Activated CD4-positive, alpha-beta T cell treated with anti-CD3 and anti-CD28 coated beads for 4 hours (primary cell): ENCODE measurements at places on chromosomes 6 and 20.
A peak's percentile ranks its signal among the peaks of the same experiment; 100 is the strongest.

- DNase-seq = no peak
These were observed 78.8 kb downstream of the TAF4 start for GRCh38 chr20:61986762-61987321.

DNA sequence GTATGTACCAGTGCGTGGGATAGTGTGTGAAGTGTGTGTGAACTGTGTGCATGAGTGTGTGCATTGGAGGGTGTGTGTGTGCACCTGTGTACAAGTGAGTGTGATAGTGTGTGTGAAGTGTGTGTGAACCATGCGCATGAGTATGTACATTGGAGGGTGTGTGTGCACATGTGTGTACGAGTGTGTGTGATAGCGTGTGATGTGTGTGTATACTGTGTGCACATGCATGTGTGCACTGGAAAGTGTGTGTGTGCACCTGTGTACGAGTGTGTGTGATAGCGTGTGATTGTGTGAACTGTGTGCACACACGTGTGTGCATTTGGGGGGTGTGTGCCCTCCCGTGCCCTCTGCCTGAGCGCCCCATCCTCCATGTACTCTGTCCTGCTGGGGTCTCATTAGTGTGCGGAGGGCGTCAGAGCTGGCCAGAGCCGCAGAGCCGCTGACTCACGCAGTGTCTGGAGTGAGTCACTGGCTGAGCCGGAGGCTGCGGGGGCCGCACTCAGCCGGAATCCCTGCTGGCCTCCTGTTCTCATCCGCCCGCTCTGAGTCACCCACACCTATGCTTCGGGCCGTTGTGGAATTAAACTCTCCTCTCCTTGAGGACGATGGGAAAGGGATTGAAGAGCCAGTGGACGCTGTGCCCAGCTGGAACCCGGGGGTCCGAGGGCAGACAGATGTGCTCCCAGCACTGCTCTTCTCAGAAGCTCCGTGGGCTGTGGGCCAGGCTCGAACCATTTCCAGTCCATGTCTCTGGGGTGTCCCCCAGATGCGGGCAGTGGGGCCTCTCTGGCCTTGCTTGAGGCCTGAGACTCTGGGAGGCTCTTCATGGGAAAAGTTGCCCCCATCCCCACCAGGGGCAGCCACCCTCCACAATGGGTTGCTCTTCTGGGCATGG, 27.3 kb upstream of the STX16 start:
- DNase-seq = no peak

DNA sequence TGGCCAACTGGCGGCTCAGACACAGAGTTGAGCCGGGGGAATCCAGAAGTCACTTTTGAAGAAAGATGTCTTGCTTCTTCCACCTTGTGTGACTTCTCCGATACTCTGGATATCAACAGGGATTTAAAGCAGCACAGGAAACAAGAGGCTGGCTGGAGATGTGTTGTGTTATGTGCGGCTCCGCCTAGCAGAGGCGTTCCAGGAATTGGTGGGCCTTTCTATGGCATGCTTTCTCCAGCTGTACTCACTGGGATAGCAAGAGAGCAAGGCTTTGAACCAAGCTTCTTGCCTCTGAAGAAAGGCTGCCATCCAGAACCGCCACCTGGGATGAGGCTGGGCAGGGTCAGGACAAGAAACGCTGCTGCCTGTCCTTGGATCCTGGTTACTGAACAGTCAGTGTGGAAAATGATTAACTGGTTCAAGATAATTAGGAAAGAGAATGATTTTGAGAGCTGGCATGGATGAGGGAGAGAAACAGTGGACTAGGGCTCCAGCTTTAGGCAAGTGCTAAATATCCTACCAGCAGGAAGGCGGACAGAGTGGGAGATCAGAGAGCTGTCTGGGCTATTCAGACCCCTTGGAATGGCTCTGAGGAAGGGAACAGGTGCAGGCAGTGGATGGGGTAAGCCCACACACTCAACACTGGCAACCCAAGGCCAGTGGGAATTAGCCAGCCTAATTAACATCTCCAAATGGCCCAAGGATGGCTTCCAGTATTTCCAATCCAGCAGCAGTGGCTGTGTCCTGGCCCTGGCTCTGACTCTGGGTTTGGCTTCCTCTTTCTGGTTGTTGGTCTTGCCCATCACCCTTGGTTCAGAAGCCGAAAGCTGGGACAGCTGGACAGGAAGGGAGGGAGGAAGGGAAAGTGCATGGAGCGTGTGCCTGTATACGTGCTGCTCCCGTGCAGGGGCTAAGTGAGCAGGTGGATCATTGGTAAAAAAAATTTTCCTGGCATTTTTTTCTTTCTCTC, 31.9 kb downstream of the INSM1 start:
- DNase-seq = no peak

- no peak for DNase-seq
These were observed 100.0 kb upstream of the ADGRF4 start for GRCh38 chr6:47598367-47598766.

- no peak for DNase-seq
These were observed 543.6 kb upstream of the CITED2 start for GRCh38 chr6:139917951-139918630.

DNA sequence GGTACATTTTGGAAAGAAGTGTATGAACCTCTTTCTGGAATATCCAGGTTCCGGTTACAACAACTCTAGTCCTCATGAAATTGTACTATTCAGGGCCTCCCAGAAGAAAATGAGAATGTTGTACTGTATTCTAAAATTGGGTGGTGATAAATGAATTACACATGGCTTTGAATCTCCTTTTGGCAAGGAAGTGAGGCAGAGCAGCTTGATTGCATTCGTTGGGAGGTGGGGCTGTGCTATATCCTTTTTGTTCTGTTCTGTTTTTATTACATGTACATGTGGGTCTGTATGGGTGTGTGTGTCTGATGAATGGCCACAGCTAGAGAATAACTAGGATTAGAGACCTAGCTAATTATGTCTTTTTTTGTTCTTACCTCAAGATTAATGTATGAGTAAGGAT, 37.8 kb upstream of the SNRPB2 start:
- DNase-seq = no peak

DNA sequence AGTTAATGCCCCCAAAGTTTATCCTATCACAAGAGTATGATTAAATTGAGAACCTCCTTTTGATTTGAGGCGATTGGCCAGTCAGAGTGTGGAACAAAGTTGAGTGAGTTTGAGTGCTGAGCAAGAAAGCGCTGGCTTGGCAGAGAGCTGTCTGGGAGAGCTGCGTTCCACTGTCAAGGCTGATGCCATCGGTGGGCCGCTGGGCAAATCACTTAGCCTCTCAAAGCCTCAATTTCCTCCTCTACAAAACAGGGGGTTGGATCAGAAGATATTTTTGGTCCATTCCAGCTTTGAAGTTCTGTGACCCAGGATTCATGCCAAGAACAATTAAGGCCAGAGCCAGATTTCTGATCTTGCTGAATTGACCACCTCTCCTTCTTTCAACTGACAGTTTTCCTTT, 60.2 kb downstream of the TMEM242 start:
- DNase-seq = no peak

DNA sequence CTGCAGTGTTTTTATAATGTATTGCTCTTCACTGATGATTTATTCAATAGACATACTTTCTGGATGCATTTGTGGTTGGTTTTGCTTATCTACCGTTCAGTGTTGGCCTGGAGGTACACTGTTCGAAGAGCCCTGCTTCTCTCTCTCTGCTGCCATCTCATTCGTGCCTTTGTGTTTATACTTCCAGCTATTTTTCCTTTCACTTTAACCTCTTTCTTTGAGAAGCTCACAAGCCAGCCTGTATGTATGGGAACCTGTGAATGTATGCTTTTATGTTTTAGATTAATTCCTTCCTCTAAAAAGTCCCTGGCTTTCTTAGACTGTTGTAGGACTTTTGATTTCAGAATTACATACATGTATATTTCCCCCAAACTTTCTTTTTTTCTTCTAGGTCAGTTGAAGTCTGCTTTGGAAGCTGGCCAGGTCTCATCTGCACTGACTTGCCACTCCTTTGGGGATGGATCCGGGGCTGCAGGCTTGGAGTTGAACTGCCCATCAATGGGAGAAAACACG, 83.0 kb downstream of the SCAND1 start:
- DNase-seq = no peak

- DNase-seq = no peak
These were observed 316.0 kb downstream of the QKI start for GRCh38 chr6:163730246-163731210.

- DNase-seq = no peak
These were observed 43.1 kb upstream of the JAG1 start for GRCh38 chr20:10716855-10717254.

GRCh38 chr20:36461600-36462439, 79.5 kb upstream of the MYL9 start:
- peak; percentile 29 for DNase-seq

- DNase-seq = peak; percentile 33
These were observed 731 bp downstream of the TUBB2B start for GRCh38 chr6:3226481-3227362.

- DNase-seq = no peak
These were observed 46.9 kb upstream of the POU3F2 start for GRCh38 chr6:98787435-98787834.

DNA sequence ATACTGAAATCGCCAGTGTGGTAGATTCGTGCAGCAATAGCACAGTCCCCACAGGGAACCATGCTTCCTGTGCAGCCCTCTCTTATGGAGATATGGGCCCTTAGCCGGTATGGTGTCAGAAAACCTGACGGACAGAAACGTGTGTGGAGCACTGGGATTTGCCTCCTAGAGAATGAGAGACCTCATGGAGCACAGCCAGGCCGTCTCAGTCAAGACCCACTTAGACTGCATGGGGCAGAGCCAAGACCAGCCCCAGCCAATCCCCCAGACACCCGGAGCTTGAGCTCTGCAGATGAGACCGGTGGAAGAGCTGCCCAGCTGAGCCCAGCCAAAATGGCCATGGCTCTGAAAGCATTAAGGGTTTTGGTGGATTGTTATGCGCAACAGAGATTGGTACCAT, 163.7 kb downstream of the DLL1 start:
- no peak for DNase-seq

GRCh38 chr20:56802805-56803204, 173.7 kb downstream of the TFAP2C start:
- DNase-seq = no peak

DNA sequence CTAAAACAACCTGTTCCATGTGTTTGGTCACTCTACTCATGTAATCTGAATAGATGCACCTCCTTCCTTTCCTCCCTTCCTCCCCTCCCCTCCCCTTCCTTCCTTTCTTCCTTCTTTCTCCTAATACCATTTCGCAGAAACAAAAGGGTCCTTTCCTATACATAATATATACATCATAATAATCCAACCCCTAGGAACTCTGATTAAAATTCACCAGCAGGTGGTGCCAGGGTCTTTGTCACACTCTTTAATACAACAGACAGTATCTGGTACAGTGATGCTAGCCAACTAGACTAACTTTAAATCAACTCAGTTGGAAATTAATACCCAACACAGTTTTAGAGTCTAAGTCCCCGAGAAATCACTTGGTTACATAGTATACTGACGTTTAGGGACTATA, 181.2 kb upstream of the SHLD1 start:
- peak; percentile 64 for DNase-seq

DNA sequence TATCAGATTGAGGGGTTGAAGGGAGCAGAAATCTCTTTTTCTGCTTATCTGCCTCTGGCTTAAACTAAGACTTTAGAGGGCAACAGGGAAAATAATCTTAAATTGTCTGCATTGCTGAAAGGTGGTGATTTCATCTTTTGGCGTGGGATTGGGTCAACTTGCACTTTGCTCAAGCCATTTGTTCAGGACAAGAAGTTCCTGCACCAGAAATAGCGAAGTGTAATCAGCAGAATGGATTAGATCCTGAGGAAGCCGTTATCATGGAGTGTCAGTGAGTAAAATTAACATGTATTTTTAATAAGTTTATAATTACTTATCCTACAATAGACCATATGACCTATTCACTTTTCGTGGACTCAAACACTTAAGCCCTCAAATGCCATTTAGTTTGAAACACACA, 249.3 kb downstream of the CD83 start:
- no peak for DNase-seq

GRCh38 chr6:33000055-33000454, 9.3 kb downstream of the HLA-DOA start:
- no peak for DNase-seq

- DNase-seq = no peak
These were observed 5.8 kb upstream of the TBXT start for GRCh38 chr6:166173281-166173951.

DNA sequence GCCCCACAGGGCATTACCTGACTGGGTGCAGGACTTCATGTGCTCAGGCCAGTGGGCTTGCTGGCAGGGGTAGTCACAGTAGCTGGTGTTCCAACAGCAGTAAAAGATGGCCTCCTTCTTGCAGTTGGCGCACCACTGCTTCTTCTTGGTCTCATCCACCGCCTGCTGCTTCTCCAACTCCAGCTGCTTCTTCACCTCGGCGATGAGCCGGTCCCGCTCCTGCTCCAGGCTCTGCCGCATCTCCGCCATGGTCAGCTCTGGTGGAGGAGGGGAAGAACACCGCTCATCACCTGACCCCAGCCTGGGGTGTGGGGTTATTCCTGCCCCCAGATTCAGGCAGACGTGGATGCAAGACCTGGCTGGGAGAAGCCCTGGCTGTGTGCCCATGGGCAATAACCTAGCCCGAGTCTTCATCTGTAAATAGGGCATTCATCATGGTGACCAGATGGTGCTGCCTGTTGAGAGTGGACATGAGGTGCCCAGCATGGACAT, 132.2 kb downstream of the ZMYND8 start:
- DNase-seq = no peak

DNA sequence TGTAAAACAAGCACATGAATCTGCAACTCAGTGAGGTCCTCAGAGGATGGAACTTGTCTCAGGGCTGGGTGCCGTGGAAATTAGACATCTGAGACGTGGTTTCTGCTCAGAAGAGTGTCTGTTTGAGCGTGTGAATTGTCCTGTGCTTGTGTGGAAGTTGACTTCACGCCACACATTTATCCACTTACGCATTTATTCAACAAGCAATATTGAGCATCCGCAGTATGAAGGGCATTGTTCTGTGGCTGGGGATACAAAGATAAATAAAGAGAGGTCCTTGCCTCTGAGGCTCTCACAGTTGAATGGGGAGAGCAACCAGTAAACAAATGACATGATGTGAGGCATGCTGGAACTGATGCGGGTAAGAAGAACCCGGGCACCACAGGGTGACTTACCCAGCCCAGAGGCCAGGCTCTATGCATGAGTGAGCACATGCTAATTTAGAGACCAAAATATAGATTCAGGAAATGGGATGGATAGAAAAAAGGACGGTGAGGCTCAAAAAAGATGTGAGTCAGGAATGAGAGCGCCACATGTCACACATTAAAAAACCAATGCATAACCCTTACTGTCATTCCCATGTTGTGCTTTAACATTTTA, 60.4 kb downstream of the SOBP start:
- DNase-seq = no peak

GRCh38 chr6:127737009-127737486, 160.1 kb downstream of the C6orf58 start:
- peak; percentile 35 for DNase-seq

- DNase-seq = no peak
These were observed 30.4 kb downstream of the PSMB1 start for GRCh38 chr6:170522565-170523183.
